Left colon (tissue), 2 donors: ENCODE measurements at places on chromosomes 3 and 15. TPM values are rescaled to one million over a fixed set of nuclear protein-coding genes. Genes with fewer than 3 reads are reported as not detected.

GRCh38 chr15:62348623-62349022, 183.5 kb upstream of the C2CD4B start:
- no peak for DNase-seq

DNA sequence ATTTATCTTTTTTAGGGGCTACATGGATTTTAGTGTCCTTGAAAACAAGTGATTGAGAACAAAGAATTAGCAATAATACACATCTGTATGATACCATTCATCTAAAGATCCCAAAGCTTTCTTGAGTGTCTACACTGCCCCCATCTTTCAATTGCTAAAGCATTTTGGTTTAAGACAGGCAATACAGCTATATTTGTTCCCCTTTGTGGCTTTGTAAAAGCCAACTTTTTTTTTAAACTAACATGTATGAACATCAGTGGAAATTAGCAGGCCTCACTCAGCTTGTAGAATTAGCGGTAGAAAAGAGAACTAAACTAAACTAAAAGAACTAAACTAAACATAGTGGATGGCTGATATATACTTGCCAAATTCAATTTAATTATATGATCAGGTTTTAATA, 449.6 kb downstream of the MECOM start:
- no peak for DNase-seq

DNA sequence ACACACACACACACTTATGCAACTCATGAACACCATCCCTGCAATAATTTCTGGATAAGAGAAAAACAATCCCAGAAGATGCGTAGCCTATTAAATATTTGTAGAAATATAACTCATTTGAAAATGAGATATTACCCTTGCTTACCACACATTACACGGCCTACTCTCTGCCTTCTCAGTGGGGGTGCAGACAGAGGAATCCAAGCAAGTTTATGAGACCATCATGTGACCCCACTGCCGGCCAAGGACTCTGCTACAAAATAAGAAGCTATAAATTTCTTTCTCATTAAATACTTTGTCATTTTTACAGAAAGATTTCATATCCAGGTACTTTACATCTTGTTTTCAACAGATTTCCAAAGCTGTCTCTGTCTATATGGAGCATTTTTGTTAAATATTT, 286.3 kb downstream of the ZNF385D start:
- no peak for DNase-seq

The NEK10 gene
- total RNA-seq, result 0.98 TPM

The FBXW12 gene
- total RNA-seq, result not detected

The CLDN1 gene
- 2.6 TPM for total RNA-seq

The CYP8B1 gene
- total RNA-seq, result not detected
